Stimulated activated CD4-positive, alpha-beta T cell treated with anti-CD3 and anti-CD28 coated beads, TNF-alpha, amount 100 ng/mL, for 4 hours (primary cell): ENCODE measurements at places on chromosomes 13 and 19.

DNA sequence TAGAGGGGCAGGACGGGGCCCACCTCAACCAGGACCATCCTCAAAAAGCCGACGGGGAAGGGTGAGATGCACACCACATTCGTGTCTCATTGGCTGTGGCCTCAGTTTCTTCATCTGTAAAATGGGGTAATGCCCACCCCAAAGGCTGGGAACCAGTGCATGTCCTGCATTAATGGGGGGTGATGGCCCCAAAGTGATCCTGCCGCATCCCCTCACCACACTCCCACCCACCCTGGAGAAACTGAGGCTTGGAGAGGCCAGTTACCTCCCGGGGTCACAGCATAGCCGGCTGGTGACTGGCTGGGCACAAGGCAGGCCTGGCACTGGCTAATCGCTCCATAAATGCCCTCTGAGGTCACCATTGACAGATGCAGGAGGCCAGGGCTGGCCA lies 640 bp upstream of the MIDN start:
- DNase-seq: no peak

- no peak for DNase-seq
Measured at GRCh38 chr13:37175996-37176395, 70.5 kb upstream of the CSNK1A1L start.

GRCh38 chr19:35184884-35185283 lies 30.3 kb downstream of the FXYD5 start:
- DNase-seq: no peak

DNA sequence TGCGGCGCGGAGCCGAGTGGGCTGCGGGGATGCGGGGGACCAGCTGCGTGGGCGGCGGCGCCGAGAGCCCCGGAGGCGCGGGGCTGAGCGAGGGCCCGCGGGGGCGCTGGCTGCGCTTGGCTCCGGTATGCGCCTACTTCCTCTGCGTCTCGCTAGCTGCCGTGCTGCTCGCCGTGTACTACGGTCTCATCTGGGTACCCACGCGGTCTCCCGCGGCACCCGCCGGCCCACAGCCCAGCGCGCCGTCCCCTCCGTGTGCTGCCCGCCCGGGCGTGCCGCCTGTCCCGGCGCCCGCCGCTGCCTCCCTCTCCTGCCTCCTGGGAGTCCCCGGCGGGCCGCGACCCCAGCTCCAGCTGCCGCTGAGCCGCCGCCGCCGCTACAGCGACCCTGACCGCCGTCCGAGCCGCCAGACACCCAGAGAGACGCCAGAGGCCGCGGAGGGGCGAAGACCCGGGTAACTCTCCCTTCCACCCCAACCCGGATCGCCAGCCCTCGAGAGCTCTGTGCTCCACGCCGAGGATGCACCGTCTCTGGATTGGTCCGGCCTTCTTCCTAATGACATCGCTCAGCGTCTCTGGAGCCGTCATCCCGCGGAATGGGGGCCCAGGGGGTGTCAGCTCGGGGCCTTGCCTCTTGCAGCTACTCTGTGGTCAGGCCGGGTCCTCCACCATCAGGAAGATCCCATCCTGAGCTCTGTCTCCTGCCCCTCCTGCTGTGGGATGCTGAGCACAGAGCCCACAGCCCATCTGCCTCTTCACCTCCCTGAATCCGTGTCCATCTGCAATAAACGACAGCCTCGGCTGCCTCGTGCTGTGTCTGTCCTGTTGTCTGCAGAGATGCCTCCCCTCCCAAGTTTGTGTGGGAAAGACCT lies 441 bp downstream of the INAFM1 start:
- DNase-seq: no peak

GRCh38 chr19:29887442-29887855 lies 54.6 kb upstream of the URI1 start:
- no peak for DNase-seq

- no peak for DNase-seq
Measured at GRCh38 chr13:19910336-19911072, 47.1 kb upstream of the ZMYM5 start.

DNA sequence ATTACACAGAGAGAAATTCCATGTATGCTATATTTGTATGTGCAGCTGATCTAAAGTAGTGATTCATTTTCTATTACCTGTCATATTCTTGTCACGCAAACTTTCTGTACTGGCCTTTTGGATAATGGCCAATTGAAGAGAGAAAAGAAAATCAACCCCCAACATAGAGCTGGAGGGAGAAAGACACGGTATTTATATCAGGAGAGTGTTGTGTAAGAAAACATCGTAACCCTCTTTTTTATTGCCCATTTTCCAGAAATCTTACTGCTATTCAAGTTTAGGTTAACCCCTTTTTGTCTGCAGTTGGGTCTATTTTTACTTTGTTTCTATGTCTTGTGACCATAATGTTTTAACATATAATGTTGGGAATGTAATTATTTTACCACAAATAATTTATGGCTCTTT lies 27.9 kb downstream of the DGKH start:
- DNase-seq: no peak

GRCh38 chr13:85197431-85197830 lies 601.8 kb downstream of the SLITRK6 start:
- no peak for DNase-seq

GRCh38 chr19:34707661-34708060 lies 26.4 kb upstream of the ZNF181 start:
- no peak for DNase-seq

GRCh38 chr19:12880551-12881171 lies 588 bp downstream of the DNASE2 start:
- DNase-seq: no peak

- no peak for DNase-seq
Measured at GRCh38 chr19:33204136-33204973, 10.2 kb downstream of the LRP3 start.

DNA sequence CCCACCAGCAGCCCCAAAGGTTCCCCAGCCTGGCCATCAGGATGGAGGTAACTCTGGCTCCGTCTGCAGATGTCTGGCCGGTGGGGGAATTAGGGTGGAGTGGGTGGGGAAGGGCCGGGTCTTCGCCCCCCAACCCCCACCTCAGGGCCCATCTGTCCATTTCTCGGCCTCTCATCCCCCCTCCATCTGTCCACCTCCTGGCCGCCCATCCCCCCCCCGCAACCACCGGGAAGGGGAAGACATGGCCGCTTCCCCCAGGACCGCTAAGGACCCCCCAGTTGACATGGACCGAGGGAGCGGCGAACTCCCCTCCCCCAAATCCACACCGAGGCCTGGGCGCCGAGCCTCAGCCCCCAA lies 793 bp downstream of the LRFN1 start:
- DNase-seq: no peak

GRCh38 chr19:45293682-45294081 lies 29.0 kb downstream of the CKM start:
- DNase-seq: peak; percentile 4

GRCh38 chr13:20175907-20176652 lies 15.2 kb upstream of the GJA3 start:
- no peak for DNase-seq

DNA sequence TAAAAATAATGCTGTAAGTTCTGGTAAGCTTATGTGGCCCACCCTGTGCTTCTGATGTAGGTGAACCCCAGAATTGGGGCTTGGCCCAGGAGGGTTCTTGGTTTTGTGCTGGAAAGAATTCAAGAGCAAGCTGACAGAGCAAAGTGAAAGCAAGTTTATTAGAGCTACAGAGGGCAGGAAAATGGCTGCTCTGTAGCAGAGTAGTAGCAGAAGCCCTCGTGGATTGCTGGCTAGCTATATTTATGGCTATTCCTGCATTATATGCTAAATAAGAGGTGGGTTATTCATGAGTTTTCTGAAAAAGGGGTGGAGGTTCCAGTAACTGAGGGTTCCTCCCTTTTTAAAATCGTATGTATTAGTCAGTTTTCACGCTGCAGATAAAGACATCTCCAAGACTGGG lies 20.6 kb upstream of the ZNF599 start:
- no peak for DNase-seq

GRCh38 chr19:45752639-45753038 lies 16.4 kb downstream of the SIX5 start:
- no peak for DNase-seq

- DNase-seq: no peak
Measured at GRCh38 chr13:81637457-81637856, 1296.5 kb upstream of the SPRY2 start.

- no peak for DNase-seq
Measured at GRCh38 chr19:45508861-45509691, 1.8 kb downstream of the VASP start.

DNA sequence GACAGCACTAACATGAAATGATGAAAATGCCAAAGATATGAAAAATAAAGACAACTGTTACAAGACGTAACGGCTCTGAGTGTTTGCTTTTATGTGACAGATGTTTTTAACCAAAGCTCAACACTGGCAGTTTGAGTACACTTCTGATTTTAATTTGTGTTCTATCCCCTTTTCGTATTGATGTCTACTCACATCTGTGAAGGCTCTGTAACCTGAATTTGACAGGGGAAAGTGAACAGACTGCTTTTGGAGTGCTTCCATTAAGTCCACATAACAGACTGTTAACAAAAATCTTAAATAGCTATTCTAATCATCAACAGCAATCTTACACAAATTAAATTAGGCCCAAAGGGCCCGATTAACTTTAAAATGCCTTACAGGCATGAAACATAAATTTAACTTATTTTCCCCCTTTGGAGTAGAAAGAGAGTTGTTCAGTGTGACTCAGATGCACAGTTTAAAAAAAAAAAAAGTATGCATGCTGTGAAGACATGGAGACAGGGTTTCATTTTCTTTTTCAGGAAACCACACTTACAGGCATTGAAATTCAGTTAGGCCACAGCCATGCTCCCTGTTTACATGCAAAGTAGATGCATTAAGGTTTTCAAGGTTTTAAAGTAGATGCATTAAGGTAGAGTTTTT lies 16.3 kb upstream of the RNASEH2B start:
- DNase-seq: no peak

- no peak for DNase-seq
Measured at GRCh38 chr19:16899566-16900075, 10.8 kb downstream of the F2RL3 start.

DNA sequence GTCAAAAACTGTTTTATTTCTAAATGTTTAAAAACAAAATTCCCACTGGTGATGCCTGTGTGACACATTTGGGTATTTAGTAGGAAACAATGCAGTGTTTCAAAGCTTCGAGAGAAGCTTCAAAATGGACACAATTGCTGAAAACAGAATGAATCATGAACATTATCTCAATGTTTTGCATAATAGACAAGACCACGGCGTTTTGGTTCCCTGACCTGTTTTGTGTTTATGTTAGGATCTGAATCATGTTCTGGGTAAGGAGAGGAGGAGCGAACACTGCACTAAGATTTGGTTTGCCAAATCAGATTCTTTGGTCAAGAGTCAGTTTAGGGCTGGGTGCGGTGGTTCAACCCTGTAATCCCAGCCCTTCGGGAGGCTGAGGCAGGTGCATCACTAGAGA lies 42.2 kb downstream of the IFT88 start:
- no peak for DNase-seq

DNA sequence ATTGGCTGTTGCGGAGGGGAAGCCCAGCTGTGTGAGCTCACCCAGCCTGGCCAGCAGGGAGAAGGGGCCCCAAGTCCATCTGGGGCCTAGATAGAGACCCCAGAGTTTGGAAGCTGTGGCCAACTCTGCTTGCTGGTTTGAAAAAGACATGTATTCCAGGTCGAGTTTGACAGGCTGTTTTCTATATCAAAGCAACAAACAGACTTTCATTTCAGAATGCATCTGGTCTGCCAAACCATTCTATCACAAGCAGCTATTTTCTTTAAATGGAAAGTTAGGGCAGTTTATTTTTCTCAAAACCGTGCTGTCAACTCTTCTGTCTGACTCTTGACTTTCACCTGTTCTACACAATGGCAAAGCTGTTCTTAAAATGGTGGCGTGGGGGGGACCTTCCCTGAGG lies 185.8 kb downstream of the DCLK1 start:
- no peak for DNase-seq

DNA sequence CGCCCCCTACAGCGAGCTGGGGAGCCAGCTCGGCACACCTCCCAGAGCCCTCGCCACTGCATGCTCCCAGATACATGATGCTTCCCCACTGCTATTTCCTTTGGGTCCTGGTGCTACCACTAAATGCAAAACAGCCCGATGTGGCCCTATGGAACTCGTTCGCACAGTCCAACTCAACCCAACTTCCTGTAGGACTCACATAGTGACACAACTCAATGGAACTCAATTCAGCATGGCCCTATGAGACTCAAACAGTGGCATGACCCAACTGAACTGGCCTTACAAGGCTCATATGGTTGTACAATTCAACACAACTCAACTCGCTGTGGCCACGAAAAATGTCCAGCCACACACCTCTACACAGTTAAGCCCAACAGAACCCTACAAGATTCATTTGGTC lies 3.5 kb downstream of the KCNA7 start:
- DNase-seq: no peak

DNA sequence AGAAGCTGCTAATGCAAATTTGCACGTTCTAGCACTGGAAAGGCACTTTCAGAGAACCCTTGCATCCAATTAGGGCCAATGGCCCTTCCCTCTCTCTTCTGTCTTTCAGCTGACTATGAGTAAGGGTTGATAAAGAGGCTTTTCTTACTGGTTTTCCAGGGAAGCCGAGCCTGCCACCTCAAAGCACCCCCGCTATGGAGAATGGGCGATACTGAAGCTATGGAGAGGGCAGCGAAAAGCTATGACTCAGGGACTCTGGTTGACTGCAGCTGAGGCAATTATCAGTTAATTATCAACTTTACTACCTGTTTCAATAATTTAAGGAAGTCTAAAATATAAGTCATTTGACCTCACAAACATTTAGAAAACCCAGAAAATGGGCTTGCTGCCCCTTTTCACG lies 115.8 kb downstream of the TRPC4 start:
- no peak for DNase-seq

DNA sequence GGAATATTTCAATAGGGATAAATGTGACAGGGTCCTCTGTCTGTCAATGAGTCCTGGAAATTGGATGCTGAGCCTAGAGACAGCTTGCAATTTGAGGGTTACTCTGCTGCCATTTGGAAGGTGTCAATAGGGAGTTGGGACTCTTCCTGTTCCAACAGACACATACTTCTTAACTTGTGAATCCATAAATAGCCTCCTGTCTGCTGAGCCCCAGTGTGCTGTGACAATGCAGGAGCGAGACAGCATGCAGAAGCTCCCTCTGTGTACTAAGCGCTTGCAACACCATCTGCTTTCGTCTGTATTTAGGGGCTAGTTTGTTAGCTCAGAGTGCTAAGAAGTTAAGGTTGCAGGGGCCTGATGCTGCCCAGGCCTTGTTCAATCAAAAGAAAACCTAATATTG lies 58.5 kb upstream of the GPR12 start:
- DNase-seq: no peak
